Lower lobe of right lung (tissue), 2 donors: ENCODE measurements at places on chromosomes 4 and X. TPM values are rescaled to one million over a fixed set of nuclear protein-coding genes. Genes with fewer than 3 reads are reported as not detected.

GRCh38 chrX:9368262-9368661 is 96.6 kb upstream of the TBL1X start:
- DNase-seq: no peak

DNA sequence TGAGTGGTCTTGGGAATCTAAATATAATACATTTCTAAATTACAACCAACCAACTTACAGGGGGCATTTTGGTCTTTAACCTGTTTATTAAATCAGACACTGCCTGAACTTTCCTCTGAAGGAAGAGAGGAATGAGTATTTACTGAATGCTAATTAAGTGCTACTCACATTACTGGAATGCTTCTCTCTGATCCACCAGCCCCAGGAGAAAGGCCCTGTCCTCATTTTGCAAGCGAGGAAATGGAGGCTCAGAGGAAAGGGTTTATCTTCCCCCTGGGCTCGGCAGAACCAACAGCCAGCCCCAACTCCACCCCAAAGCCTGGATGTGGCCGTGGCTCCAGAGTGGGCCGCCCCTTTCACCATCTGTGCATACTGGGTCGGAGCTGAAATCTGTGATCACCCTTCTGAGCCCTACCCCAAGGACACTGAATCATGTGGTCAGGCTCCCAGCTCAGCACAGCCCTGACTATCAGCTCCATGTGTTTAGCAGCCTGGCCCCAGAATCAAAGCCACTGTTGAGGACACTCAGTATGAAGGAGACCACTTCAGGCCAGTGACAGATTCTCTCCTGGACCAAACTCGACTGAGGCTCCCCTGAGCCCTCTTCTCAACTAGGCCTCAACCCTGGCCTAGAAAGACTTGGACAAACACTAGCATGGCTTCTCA is 56.7 kb upstream of the ENPP6 start:
- no peak for DNase-seq

- no peak for DNase-seq
Observed at GRCh38 chr4:155572106-155572703, 94.4 kb upstream of the GUCY1A1 start.

DNA sequence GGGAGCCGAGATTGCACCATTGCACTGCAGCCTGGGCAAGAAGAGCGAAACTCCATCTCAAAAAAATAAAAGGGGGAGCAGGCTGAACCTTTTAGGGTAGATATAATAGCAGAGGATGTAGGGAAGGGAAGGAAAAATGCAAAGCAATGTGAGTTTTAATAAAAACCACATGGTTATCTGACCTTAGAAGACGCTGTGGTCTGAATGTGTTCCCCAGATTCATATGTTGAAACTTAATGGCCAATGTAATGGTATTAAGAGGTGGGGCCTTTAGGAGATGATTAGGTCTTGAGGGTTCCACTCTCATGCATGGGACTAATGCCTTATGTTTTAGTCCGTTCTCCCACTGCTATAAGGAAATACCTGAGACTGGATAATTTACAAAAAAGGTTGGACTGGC is 114.1 kb upstream of the STX18 start:
- DNase-seq: no peak

DNA sequence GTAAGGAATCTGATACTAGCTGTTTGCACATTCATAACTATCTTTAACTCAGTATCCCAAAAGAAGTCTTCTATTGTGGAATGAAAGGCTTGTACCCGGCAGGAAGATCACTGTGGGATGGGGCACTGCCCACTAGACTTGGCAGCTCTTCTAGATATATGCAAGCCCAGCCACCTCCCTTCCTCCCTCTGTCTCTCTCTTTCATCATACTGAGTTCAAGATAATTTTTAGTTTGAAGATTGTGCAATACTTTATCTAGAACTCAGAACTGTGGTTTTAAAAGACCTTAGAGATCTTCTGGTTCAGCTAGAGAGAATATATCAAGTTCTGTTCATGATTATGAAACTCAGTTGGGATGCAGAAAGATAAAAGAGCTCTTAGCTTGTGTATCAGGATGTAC is 22.5 kb upstream of the GPR34 start:
- no peak for DNase-seq

DNA sequence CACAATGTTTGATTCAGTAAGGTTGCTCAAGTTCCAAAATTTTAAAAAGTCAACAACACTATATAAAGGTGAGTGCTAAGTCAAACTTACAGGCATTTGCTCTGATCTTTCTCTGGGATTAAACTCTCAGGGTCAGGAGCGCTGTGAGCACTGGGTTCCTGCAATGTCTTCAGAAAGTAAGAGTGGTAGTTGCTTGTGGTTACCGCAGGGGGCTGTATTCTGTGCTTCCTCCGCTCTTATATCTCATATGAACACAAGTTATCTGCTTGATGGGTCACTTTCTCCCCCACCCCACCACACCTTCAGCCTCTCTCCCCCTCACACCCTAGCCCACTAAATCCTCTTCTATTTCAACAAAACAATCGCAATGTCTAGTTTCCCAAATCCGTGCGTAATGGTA is 116.4 kb upstream of the IGSF1 start:
- DNase-seq: no peak

DNA sequence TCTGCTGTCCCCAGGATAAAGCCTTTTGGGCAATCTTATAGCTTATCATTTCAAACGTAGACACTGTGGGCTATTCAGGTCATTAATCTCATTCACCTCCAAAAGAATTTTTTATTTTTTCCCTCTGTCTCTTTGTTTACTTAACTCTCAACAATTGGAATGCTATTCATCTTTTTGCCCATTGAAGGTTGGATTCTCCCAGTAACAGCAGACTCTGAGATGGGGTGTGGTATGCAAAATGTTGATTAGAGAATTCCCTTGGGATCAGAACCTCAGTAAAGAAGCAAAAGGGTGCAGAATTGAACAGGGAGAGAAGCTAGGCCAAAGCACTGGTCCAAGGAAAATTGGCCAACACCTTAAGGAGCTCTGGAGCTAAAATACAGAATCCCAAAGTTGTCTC is 60.4 kb downstream of the CAMK2D start:
- no peak for DNase-seq

ATP2B3 gene
- total RNA-seq: not detected

STK32B gene
- total RNA-seq: 1.3 TPM

SFRP2 gene
- 39.5 TPM for total RNA-seq
